ENCODE measurements at places on chromosomes 6 and 20. TPM values are rescaled to one million over a fixed set of nuclear protein-coding genes. Genes with fewer than 3 reads are reported as not detected.

DNA sequence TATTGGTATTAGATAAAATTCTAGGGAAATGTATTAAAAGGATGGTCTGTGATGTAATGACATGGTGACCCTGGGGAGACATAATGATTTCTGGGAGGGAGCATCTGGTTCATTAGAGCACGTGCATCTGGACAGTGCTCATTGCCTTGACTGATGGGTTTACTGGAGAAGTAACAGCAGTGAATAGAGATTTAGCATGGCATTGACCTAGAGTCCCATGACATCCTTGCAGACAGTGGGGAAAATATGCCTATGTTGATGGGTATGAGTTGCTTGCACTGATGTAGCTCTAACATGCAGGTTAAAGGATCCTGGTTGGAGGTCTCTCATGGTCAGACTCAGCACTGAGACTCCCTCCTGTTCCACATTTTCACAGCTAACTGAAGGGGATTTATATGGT lies 164.1 kb upstream of the OLIG3 start:
- DNase-seq: no peak

DNA sequence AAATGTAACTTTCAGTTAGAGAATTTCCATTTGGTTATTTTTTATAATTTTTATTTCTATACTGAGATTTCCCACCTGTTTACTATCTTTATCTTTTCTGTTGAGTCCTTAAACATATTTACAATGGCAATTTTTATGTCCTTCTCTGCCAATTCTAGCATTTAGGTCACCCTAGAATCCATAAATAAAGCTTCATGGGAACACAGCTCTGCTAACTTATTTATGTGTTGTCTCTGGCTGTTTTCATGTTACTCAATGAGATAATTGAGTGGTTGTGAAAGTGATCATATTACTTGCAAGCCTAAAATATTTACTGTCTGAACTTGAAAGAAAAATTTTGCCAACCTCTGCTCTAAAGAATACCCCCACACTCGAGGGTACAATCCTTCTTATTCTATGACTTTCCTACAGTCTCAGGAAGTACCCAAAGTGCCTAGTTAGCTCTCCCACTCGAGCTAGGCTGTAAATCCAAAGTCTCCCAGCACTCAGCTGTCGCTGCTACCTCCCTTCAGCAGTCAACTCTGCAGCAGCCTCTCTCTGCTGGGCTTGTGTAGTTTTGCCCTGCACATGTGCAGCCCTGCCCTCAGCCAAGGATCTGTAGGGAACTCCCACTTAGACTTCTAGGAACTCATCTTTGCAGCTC lies 53.5 kb upstream of the GCLC start:
- DNase-seq: peak; percentile 41

Gene CST9L
- not detected for total RNA-seq

Gene BEND6
- 4.9 TPM for total RNA-seq

GRCh38 chr6:4606821-4607704 lies 169.1 kb upstream of the CDYL start:
- peak; percentile 91 for DNase-seq

Measured in tongue (tissue), 3 donors.